Stimulated activated CD4-positive, alpha-beta T cell treated with anti-CD3 and anti-CD28 coated beads, TNF-alpha, amount 100 ng/mL, for 1 hour (primary cell): ENCODE measurements at places on chromosomes 7 and 10.

DNA sequence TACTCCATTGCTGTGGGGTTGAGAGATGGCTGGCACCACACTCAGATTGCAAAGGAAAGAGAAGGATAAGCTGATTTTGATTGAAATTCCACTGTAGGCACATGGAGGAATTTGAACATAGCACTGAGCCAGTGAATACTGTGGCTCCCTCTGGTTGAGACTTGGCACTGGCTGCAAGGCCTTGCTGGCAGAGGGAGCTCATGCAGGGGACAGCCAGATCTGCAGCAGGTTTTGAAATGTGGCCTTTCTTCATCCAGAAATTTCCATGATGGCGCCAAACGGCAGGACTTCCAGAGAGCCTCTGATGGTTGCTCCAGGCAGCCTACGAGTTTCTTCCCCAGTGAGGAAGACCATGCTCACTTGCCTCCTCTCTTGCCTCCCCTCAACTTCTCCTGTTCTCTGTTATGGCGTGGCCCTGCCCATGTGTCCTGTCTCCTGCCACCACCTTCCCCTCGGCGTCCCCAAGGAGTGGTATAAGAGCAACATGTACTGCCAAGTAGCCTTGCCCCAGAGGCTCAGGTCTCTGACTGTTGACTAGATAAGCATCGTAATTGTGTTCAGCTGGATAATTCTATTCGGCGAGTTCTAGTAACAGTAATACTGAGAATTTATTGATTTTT is 265.6 kb downstream of the CCDC3 start:
- no peak for DNase-seq

DNA sequence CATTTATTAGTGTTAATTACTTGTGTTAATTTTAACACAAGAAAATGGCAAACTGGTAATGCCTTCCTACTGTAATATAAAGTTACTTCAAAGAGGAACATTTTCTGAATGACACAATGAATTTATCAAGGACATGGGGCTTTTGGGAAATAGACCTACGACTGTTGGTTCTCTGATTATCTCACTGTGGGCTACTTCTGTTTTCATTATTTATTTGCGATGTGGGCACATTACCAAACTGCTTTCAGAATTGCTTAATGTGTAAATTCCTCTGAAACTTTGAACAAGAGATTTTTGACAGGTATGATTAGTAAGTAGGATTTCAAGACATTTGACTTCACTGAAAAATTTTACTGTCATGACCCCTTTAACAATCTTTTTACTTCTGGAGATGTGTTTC is 535.6 kb downstream of the CNTNAP2 start:
- DNase-seq, result no peak

GRCh38 chr10:52004342-52004949 is 305.1 kb upstream of the CSTF2T start:
- DNase-seq, result no peak

DNA sequence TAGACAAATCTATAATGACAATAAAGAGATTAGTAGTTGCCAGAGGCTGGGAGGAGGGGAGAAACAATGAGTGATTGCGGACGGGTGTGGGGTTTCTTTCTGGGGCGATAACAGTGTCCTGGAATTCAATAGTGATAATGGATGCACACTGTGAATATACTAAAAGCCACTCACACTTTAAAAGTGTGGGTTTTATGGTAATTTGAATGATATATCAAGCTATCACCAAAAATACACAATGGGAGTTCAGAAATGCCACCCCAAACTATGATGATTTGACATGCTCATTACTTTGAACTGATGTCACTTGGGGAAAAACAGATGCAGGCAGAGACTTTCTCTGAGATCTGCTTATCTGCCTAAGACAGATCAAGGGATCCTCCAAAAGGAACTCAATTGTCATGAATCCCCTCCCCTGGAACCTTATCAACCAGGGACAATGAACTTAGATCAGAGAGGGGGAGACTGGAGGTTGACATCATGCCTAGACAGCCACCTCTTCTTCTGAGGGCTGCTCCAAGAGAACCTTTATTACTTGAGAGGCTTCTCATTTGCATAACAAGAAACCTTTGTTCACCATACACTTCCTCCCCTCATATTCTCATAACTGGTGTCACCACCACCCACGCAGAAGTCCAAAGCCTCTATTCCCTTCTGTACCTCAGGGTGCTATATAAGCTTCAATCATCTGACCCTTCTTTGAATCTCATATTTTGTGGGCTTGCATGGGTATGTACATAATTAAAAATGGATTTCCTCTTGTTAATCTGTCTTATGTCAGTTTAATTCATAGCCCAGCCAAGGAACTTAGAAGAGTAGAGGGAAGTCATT is 14.8 kb upstream of the ZC3HAV1 start:
- no peak for DNase-seq

GRCh38 chr10:89037096-89037495 is 46.5 kb downstream of the FAS start:
- DNase-seq, result no peak

DNA sequence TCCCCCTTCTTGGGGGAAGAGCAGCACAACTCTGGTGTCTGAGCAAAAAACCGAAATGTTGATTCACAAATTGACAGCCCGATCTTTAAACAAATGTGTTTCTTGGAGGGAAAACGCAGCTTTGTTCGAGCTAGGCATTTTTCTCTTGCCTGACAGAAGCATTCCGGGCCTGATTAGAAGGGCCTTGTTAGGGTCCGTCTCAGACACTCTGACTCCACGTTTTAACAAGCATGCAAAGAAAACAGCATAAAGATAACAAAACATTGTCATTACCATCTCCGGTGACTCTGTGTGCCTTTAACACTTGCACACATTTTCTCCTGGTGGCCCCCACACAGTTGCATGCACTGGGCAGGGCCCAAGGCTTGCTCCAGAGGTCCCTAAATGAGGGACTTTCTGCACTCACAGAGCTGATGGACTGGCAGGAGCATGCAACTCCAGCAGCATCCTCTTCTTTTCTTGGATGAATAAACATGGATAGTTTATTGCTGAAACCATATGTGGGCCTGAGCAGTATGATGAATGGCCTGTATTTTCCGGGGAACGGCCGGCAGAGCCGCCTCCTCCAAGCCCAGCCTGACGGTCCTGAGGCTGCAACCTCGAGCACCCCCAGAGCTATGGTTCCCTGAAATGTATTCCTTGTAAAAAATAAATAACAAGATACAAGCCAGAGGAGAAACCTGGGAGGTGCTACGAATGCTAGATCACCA is 50.9 kb downstream of the EBF3 start:
- no peak for DNase-seq

DNA sequence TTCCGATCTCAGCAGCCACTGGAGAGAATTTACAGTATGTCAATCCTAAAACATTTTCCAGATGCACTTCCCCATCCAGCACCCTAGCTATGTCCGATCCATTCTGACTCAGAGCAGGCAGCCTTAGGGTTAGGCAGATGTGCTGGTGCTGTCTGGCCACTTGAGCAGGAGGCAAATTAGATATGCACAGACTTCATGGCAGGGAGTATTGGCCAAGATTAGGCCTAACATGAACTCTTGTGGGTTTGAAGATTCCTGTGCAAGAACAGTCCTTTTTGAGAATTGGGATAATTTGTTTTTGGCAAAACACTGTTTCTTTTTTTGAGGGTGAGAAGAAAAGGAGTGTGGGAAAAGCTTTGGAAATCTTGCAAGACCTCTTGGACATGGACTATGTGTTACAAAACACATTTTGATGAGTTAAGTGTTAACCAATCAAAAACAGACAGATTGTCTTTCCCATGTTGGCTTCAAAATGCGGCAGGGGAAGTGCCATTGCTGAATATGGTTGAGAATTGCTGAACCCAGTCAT is 218.6 kb upstream of the INHBA start:
- DNase-seq, result no peak

DNA sequence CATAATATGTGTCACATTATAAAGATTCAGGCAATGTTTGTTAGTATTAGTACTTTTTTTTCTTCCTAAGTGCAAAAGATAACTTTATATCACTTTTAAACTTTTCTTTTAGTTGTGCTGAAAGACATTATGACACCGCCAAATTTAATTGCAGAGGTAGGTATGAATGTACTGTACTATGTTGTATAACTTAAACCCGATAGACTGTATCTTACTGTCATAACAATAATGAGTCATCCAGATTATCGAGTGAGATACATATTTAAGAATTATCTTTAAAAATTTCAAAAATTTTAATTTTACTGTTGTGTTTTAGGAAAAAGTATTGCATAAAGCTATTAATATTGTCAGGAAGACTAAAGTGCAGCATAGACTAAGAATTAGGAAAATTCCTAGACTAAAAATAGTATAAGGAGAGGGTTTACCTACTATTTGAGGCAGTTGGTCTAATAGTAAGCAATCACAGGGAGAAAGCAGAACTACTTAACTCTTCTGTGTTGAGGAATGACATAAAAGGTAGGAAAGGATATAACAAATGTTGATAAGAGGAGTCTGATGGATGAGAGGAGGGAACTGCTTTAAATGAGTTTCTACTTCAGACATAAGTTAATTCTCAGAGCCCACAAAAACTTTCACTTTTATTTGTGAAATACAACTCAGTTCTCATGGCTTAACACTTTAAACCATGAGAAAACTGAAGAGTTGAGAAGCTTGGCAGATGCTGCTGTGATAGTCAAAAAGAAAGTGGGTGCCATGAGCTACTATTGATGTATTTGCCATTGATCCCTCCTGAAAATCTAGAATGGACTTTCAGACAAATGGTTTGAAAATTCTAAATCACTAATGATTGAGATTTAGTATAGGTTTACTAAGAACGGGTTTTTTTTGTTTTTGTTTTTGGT is 67.8 kb downstream of the PTEN start:
- DNase-seq, result no peak

DNA sequence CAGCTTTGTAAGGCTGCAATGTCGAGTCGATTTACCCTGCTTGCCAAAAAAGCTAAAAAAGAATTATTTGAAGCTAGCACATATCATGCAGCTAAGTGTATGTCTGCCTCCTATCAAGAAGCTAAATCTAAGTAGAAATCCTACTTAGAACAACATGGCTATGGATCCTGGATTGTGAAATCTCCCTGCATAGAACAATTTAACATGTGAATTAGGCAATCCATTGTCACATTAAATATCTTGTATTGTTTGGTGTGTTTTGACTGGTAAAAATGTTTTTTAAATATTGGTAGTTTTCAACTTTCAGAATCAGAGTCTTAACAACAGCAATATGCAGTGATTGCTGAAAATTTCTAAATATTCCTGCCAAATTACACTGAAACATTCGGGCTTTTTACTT is 73.3 kb downstream of the SKIDA1 start:
- DNase-seq, result no peak

DNA sequence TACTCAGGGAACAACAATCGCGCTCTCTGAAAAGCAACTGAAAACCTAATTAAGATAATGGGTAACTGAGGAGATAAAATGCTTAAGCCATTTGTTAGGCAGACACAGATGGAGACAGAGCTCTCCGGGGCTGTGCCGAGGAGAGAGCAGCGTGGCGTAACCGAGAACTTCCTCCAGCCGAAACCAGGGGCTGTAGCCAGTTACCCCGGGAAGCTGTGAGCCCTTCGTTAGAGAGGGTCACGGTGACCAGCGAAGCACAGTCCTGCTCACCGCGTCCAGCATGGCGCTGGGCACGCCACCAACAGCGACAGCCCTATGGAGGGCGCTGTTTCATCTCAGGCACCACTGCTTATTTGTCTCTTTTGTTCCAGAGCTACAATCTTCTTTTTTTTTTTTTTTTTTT is 16.1 kb downstream of the PAPOLB start:
- DNase-seq, result no peak

GRCh38 chr7:86720306-86720705 is 76.6 kb downstream of the GRM3 start:
- DNase-seq, result no peak

- DNase-seq, result no peak
These were observed 1.6 kb upstream of the HILPDA start for GRCh38 chr7:128453836-128454804.

GRCh38 chr7:140564643-140565042 is 76.0 kb downstream of the DENND2A start:
- DNase-seq, result no peak

GRCh38 chr7:22997871-22998518 is 15.9 kb downstream of the HYCC1 start:
- no peak for DNase-seq

DNA sequence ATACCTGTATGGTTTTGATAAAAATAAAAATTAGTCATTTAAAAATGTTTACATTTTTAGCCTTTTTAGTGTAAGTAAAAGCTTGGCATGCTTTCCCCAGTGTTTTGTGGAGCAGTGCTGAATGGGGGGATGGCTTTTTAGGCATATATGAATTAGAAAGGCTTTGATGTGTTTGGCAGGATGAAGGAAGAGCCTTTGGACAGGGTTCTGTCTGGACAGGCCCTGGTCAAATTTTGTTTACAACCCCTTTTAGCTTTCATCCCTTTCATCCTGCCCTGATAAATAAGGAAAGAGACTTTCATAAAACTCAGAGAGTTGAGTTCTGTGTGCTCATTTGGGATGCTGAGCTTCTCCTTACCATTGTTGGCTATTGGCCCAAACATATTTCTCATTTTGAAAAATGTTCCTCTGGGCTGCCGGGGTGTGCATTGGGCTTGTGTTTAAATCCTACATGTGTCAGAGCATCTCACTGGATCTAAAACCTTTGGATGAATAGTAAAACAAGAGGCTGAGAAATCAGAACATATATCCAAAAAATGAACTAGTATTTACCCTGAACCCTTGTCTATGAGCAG is 68.1 kb upstream of the PHYHIPL start:
- DNase-seq, result no peak

DNA sequence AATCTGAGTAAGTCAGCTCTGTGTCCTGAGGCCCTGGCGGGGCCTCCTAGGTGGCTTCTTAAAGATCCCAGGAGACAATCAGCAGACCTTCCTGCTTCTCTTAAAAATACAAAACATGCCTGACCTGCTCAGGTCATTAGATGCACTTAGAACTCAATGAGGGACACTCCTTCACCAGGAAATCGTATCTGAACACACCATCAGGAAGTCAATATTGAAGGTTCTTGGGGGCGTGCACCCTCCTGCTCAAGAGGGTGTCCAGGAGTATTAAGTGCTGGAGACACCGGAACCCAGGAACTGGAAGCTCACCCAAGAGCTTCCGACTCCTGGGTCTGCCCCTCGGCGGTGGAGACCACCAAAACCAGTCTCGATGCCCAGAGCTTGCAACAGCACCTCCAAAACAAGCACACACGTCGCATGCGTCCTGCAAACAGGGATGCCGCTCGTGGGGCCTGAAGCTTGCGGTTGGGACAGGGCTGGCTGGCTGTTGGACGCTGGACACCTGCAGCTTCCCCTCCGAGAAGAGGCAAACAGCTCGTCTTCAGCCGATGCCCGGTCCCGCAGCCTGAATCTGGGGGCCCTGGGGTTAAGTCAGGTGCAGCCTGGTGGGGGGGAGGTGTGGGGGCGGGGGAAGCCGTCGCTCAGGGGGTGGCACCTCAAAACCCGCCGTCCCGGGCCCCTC is 803 bp downstream of the RAPGEF5 start:
- no peak for DNase-seq

- DNase-seq, result no peak
These were observed 29.4 kb downstream of the CHST15 start for GRCh38 chr10:124063750-124064603.
